Stimulated activated CD8-positive, alpha-beta memory T cell treated with anti-CD3 and anti-CD28 coated beads, Interleukin-7, amount 100 ng/mL, for 1 hour (primary cell): ENCODE measurements at places on chromosomes 16 and 17.

- DNase-seq = no peak
Observed at GRCh38 chr17:39674702-39675389, 6.6 kb downstream of the PNMT start.

DNA sequence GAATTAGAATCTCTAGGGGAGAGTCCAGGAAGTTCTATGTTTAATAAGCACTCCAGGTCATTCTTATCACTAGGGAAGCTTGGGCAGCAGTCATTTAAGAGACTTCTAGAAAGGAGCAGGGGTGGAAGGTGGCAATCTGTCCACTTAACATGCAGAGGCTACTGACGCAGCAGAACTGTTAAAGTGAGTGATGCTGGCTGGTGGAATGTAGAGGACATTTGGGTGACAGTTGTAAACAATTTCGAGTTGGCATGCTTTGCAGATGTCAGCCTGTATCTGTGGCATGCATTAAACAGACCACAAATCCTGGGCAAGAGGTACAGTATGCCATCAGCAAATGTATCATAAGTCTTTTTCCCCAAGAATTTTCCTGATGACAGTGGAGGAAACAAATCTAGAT, 40.5 kb upstream of the HS3ST3A1 start:
- DNase-seq = no peak

- no peak for DNase-seq
Observed at GRCh38 chr16:8776129-8776584, 21.3 kb downstream of the TMEM186 start.

GRCh38 chr17:75808905-75809621, 24.5 kb downstream of the UNK start:
- DNase-seq = no peak

GRCh38 chr16:25040543-25040942, 25.4 kb upstream of the ARHGAP17 start:
- DNase-seq = no peak

DNA sequence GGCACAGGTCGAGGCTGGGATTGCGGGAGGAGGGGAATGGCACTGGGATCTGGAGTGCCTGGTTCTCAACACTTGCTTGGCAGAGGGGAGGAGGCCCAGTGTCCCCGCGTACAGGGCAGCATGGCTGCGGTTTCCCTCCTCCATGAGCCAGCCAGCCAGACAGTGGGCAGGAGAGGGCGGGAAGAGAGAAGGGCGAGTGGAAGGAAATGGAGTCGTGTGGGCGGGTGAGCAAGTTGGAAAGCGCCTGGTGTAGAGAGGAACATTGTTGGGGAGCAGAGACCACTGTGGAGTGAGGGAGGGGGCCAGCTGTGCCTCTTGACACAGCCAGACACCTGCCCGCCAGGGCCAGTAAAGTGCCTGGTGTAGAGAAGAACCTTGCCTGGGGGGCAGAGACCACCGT, 130.5 kb downstream of the OR1D5 start:
- DNase-seq = no peak

DNA sequence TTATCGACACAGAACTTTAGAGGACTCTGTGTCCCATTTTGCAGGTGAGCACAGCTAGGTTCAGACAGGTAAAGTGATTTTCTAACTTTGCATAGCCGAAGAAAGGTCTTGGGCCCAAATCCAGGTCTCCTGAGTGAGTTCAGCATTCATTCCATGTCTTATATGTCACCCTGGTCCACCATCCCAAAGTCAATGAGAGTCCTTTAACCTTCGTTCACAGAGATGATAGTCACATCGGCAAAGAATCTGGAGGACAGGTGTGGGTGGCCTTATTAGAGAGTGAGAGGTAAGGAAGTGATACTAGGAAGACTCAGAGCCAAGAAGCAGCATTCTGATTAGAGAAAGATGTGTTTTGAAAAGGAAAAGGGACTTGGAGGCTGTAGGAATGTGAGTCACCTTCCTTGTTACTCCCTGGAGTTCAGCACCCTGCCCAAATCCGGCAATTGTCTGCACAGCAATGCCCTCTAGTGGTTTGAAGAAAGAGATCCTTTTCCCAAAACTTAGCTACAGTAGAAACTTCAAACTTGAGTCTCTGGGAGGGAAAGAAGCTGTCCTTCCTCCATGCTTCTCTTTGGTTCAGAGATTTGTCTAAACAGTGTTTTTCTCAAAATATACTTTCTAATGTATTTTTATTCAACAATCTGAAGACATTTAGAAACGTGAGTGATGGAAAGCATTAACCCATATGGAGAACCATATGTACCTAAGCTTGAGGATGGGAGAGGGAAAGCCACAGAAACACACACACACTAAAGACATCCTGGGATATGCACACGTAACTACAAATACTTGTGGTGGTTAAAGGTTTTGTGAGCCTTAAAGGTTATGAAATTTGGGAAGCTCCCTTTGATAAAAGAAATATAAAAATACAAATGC, 96.4 kb upstream of the SHISA6 start:
- no peak for DNase-seq

DNA sequence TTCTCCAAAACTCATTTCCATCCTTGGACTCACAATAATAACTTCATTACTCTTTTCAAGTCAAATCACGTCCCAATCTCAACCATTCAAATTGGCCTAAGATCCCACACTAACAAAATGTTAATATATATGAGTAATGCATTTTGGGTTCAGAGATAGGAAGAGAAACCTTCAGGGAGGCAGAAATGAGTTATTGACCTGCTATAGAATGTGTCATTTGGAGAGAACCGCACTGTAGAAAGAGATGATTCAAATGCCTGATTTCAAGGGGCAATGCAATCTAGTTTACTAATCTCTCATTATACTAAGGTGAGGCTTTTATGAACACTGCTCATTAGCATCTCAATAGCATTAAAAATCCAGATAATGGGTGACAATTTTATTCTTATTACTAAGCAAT, 1595.0 kb upstream of the GOT2 start:
- no peak for DNase-seq

- DNase-seq = no peak
Observed at GRCh38 chr17:49510059-49510719, 15.1 kb downstream of the NGFR start.

DNA sequence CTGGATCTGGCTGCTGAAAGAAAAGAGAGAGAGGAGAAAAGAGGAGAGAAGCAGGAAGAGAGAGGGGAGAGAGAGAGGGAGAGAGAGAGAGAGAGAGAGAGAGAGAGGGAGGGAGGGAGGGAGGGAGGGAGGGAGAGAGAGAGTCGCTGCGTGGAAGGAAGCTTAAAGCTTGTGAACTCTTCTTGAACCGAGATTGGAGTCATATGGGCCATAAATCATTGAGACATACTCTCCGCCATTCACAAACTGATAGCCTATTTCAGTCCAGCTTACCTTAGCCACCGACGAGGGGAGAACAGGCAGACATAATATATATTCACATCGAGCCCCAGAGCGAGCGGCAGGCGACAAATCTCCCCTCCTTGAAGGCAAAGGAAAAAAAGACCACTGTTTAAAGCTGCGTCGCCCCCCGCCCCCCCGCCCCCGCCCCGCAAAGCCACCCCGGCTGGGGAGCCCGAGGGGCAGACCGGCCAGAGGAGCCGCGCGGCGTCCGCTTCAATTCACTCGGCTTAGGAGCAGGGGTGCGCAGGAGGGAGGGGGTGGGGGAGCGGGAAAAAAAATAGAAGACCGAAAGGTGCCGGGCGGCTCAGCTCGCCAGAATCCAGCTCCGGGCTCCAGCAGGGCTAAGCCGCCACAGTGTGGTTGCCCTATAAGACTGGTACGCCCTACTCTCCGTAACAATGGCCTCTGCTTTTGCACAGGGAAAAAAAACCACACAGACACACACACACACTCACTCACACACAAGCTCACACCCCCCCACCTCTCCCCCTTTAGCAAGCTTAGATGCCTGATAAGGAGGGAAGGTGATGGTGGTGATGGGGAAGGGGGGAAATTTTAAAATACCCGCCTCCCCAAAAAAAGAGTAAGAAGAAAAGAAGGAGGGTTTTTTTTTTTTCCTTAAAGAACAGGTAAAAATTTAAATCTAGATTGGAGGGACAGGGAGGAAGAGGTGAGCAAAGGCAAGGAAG, 10.6 kb upstream of the HOXB2 start:
- no peak for DNase-seq

- no peak for DNase-seq
Observed at GRCh38 chr16:85908444-85908843, 9.5 kb downstream of the IRF8 start.

DNA sequence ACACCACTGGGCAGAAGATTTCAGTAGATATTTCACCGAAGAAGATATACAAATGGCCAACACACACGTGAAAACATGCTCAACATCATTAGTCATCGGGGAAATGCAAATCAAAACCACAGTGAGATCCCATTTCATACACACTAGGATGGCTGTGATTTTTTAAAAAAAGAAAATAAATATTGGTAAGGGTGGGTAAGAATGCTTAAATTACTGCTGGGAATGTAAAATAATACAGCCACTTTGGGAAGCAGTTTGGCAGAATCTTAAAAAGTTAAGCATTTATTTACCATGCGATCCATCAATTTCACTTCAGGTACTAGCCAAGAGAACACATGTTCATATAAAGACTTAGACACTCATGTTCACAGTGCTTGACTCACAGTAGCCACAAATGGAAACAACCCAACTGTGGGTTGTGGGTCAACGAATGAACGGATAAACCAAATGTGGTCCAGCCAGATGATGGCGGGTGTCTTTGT, 6.5 kb upstream of the C16orf74 start:
- no peak for DNase-seq

DNA sequence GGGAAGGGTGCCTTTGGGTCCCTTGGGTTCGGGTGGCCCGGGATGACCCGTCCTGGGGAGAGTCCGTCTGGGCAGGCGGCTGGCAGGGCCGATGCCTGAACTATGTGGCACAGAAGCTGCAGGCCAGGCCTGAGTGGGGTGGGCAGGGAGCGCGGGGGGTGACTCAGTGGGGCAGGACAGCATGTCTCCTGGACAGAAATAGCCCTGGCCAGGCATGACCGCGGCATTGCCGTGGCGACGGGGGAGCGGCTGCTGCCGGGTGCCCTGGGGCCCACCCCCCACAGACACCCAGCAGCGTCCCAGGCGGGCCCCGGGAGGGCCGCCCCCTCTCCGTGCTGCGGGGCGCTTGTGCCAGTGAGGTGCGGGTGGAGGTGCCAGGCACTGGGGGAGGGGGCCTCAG, 1.8 kb upstream of the C1QTNF8 start:
- DNase-seq = no peak

GRCh38 chr16:87114832-87115231, 202.4 kb downstream of the C16orf95 start:
- no peak for DNase-seq

DNA sequence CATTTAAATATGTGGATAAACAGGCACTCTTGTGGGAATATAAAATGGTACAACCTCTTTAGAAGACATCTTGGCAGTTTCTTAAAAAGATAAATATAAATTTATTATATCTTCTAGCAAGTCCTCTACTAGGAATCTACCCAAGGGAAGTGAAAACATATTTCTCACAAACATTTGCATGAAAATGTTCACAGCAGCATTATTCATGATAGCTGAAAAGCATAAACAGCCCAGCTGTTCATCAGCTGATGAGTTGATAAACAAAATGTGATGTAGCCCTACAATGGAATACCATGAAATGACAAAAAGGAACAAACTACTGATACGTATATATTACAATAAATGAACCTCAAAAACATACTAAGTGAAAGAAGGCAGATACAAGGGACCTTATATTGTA, 12.0 kb downstream of the DGKE start:
- no peak for DNase-seq

DNA sequence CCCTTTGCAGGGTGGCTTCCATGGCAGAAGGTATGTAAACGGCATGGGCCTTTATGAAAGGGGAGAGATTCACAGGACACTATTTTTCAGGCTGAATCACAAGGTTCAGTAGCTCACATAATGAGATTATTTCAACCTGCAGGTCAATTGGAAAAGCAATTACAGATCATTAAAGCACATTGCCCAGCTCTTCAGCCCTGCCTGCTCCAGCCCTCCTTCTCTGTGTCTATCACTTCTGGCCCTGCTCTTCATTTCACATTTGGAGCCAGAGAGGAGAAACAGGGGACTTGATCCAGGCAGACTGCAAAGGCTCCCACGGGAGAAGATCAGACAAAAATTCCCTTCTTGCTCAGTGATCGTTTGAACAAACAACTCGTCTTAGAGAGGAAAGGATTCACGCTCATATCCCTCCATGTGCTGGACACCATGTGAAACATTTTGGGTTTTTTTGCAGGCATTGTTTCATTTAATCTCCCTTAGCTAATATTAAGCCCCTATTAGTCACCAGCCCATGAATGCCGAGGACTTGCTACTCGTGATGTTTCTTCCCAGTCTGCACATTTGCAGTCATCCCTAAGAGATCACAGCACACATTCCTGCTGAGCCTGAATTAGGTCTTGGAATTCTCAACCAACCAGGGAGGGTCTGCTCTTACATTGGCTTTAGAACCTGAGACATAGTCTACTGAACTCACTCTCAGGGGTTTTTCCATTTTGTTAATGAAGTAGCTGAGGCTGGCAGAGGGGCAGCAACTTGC, 443.9 kb upstream of the CCL2 start:
- no peak for DNase-seq

DNA sequence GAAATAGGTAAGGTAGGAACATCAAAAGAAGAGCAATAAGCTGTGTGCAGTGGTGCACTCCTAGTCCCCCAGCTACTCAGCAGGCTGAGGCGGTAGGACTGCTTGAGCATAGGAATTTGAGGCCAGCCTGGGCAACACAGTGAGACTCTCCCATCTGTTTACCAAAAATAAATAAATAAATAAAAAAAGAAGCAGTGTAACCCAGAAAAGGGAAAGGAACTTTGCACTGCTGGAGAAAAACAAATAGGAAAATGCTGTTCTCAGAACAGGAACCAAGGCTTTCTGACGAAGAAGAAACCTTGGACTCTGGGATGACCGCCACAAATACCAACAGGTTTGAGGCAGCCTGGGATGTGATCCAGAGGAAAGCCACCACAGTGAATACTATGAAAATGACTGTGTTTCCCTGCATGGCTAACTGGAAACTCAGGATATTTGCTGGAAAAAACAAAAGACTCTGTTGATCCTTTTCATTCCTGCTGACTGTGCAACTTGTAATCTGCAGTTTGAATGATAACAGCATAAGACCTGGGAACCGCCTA, 41.2 kb downstream of the TTC19 start:
- no peak for DNase-seq

- no peak for DNase-seq
Observed at GRCh38 chr17:78346605-78347250, 13.1 kb downstream of the SOCS3 start.

DNA sequence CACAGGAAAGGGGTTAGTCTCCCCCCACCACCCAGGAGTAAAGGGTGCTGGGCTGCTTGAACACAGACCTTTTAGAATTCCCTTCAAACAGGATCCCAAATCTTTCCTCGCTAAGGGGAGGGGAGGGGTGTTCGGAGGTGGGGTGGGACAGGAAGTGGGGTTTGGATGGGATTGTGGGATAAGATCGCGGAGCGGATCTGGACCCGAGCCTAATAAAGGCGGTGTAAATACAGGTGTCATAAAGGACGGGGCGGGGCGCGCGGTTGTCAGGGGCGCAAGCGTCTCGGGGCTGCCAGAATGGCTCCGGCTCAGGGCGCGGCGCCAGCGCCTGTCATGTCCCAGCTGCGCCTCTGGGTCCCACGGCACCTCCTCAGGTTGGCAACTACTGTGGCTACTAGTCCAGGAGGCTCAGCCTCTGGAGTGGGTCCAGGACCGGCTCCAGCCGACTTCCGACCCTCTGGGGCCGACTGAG, 59.8 kb upstream of the FBXO47 start:
- DNase-seq = no peak

- DNase-seq = no peak
Observed at GRCh38 chr16:68660359-68660795, 15.3 kb downstream of the CDH3 start.

GRCh38 chr16:86501989-86502855, 8.1 kb upstream of the FOXF1 start:
- no peak for DNase-seq
